Adrenal gland (tissue), 19 donors: ENCODE measurements at places on chromosomes 6 and 20.

GRCh38 chr6:21402368-21402767 is 191.2 kb upstream of the SOX4 start:
- no peaks in the 10 kb centered on the region for H3K27me3 ChIP-seq
- no peak for DNase-seq
- no peak overlapping the region for H3K27ac ChIP-seq
- no peaks in the 10 kb centered on the region for H3K36me3 ChIP-seq

GRCh38 chr6:81002126-81002525 is 750.4 kb downstream of the TENT5A start:
- H3K4me3 ChIP-seq = no peak overlapping the region
- H3K27me3 ChIP-seq = no peaks in the 10 kb centered on the region
- H3K36me3 ChIP-seq = no peaks in the 10 kb centered on the region
- H3K27ac ChIP-seq = no peak overlapping the region

- no peak overlapping the region for H3K27ac ChIP-seq
- H3K4me1 ChIP-seq = no peaks in the 10 kb centered on the region
- H3K27me3 ChIP-seq = no peaks in the 10 kb centered on the region
- H3K4me3 ChIP-seq = no peak overlapping the region
- H3K36me3 ChIP-seq = no peaks in the 10 kb centered on the region
These were observed 19.0 kb downstream of the PACSIN1 start for GRCh38 chr6:34484899-34485298.

DNA sequence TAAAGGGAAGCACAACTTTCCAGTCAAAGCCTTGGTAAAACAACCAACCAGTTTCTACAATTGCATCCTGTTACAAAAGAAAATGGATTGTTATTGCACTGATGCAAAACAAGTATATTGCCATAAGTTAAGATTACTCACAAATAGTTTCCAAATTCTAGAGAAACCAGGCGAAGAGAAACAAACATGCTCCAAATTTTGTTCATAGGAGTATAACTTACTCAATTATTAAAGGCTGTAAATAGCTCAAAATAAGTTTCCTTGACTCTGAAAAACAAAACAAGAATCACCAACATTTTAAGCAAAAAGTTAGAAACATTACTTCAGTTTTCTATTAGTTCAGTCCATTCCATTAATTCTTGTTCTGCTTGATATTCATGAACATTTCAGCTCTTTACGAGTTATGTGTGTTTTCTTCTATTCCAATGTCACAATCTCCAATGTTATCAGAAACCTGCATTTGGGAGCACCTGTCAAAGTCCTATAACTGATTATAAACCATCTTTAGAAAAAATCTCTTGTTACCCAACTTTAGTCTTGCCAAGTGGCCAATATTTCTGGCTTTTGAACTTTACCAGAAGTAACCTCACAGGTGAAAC is 137.9 kb upstream of the THBS2 start:
- no peak overlapping the region for H3K27ac ChIP-seq
- H3K4me3 ChIP-seq = no peak overlapping the region
- no peaks in the 10 kb centered on the region for H3K36me3 ChIP-seq
- H3K27me3 ChIP-seq = no peaks in the 10 kb centered on the region
- DNase-seq = no peak

DNA sequence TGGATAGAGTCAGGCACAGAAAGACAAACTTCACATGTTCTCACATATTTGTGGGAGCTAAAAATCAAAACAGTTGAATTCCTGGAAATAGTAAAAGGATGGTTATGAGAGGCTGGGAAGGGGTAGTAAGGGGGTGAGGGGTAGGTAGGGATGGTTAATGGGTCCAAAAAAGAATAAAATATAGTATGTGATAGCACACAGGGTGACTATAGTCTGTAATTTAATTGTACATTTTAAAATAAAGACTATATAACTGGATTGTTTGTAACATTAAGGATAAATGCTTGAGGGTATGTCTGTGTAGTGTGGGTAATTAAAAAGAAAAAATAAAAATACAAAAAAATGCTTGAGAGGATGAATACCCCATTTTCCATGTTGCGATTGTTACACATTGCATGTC is 9.9 kb downstream of the SRSF6 start:
- H3K27me3 ChIP-seq = no peaks in the 10 kb centered on the region
- H3K27ac ChIP-seq = no peak overlapping the region
- no peak overlapping the region for H3K4me3 ChIP-seq
- H3K4me1 ChIP-seq = no peaks in the 10 kb centered on the region
- H3K36me3 ChIP-seq = peaks cover 41% of the 10 kb centered on the region
- DNase-seq = no peak

GRCh38 chr6:131107151-131107550 is 28.1 kb upstream of the AKAP7 start:
- peaks cover 7% of the 10 kb centered on the region for H3K4me1 ChIP-seq
- H3K27me3 ChIP-seq = no peaks in the 10 kb centered on the region
- no peaks in the 10 kb centered on the region for H3K36me3 ChIP-seq
- no peak for DNase-seq

GRCh38 chr6:38187811-38188590 is 368.5 kb downstream of the ZFAND3 start:
- no peaks in the 10 kb centered on the region for H3K4me1 ChIP-seq
- no peaks in the 10 kb centered on the region for H3K27me3 ChIP-seq
- H3K27ac ChIP-seq = no peak overlapping the region
- no peaks in the 10 kb centered on the region for H3K36me3 ChIP-seq
- no peak for DNase-seq
- no peak overlapping the region for H3K4me3 ChIP-seq

GRCh38 chr6:41709375-41709774 is 26.0 kb downstream of the TFEB start:
- H3K36me3 ChIP-seq = no peaks in the 10 kb centered on the region
- no peak overlapping the region for H3K4me3 ChIP-seq
- no peak overlapping the region for H3K27ac ChIP-seq
- peaks cover 37% of the 10 kb centered on the region for H3K4me1 ChIP-seq
- DNase-seq = no peak
- no peaks in the 10 kb centered on the region for H3K27me3 ChIP-seq

DNA sequence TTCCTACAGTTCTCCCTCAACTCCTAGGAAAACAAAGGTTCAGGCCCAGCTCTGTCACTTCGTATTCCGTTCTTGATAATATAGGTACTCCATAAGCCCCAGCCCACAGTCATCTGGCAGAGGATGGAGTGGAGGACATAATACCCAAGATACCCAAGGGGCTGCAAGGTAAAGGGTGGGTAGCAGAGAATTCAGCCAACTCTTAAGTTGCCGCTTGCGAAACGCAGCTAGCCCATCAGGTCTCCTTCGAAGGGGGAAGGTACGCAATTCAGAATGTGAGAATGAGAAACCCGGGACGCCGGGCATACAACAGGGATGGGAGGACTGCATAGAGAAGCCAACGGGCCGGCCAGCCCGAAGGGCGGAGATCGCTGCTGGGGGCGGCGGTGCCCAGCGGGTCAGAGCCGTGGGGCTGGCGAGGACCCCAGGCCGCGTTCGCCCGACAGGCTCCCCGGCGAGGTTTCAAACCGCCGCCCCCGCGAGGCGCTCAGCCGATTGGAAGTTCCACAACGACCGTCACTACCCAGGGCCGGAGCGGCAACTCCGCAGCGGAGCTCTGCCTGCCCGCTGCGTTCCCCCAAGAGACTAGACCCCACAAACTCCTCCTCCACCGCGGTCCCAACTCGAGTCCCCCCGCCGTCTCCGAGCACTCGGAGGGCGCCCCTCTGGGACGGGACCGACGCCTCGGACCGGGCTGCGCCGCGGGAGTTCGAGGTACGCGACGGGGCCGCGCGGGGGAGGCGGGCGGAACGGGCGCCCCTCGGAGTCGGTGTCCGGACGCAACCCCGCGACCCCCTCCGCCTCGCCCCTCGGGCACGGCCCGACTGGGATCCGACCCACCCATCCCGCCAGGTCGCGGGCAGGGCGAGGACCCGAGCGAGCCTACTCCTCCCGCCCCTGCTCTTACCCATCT is 911 bp downstream of the CDK19 start:
- peaks cover 8% of the 10 kb centered on the region for H3K4me1 ChIP-seq
- H3K36me3 ChIP-seq = no peaks in the 10 kb centered on the region
- DNase-seq = peak; percentile 63
- H3K27ac ChIP-seq = peak overlapping the region; percentile 82
- H3K27me3 ChIP-seq = no peaks in the 10 kb centered on the region

GRCh38 chr6:6411115-6411514 is 90.7 kb upstream of the F13A1 start:
- no peak overlapping the region for H3K27ac ChIP-seq
- H3K4me1 ChIP-seq = no peaks in the 10 kb centered on the region
- DNase-seq = no peak
- H3K4me3 ChIP-seq = no peak overlapping the region

GRCh38 chr6:133698272-133698671 is 190.6 kb upstream of the TCF21 start:
- H3K27me3 ChIP-seq = no peaks in the 10 kb centered on the region
- no peak overlapping the region for H3K27ac ChIP-seq
- no peak overlapping the region for H3K4me3 ChIP-seq
- no peaks in the 10 kb centered on the region for H3K36me3 ChIP-seq

DNA sequence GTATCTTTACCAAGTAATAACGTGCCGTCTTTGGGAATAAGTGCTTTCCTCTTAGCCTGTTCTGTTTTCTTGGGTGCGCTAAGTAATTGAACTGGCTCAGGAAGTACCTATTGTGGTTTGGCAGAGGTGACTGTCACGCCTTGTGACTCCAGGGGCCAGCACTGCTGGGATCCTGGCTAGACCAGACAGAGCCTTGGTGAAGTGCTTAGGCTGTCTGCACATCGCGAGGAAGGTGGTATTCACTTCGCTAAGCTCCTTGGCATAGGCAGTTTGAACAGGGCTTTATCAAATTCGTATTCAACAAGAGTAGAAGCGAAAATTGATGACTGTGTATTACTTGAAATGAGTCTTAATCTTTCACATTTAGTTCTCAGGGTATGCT is 17.6 kb downstream of the PRDM1 start:
- no peak for DNase-seq
- H3K4me1 ChIP-seq = no peaks in the 10 kb centered on the region
- H3K27me3 ChIP-seq = peaks cover 12% of the 10 kb centered on the region
- no peak overlapping the region for H3K4me3 ChIP-seq

- no peaks in the 10 kb centered on the region for H3K36me3 ChIP-seq
- DNase-seq = no peak
- H3K4me1 ChIP-seq = peaks cover 10% of the 10 kb centered on the region
- no peaks in the 10 kb centered on the region for H3K27me3 ChIP-seq
These were observed 339.6 kb upstream of the CITED2 start for GRCh38 chr6:139713900-139714506.

GRCh38 chr20:45969712-45970634 is 2.0 kb downstream of the ZNF335 start:
- no peaks in the 10 kb centered on the region for H3K27me3 ChIP-seq
- H3K36me3 ChIP-seq = peaks cover 45% of the 10 kb centered on the region
- H3K4me1 ChIP-seq = peaks cover 22% of the 10 kb centered on the region
- H3K4me3 ChIP-seq = no peak overlapping the region

- peaks cover 5% of the 10 kb centered on the region for H3K4me1 ChIP-seq
- no peak overlapping the region for H3K4me3 ChIP-seq
- H3K27me3 ChIP-seq = no peaks in the 10 kb centered on the region
- H3K27ac ChIP-seq = no peak overlapping the region
These were observed 48.5 kb upstream of the CCDC167 start for GRCh38 chr6:37548067-37548674.

DNA sequence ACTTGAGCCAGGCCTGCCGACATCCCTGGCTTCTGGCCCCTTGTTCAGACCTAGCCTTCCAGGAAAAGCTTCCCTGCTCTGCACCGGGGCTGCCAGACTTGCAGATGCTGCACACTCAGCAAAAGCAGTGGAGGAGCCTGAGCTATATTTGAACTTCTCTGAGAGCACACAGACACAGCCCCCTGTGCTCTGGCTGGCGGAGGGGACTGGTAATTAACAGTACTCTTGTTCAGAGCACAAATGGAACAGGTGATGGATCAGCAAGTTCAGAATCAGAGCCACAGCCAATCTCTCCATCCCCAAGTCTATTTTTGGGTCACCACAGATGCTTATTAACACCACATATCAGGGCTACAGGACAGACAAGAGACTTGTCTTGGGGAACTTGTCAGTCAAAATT is 27.6 kb upstream of the RIMS4 start:
- no peak overlapping the region for H3K4me3 ChIP-seq
- no peak overlapping the region for H3K27ac ChIP-seq
- H3K36me3 ChIP-seq = no peaks in the 10 kb centered on the region
- DNase-seq = no peak

GRCh38 chr20:53920647-53921245 is 149.6 kb downstream of the BCAS1 start:
- H3K4me3 ChIP-seq = no peak overlapping the region
- no peaks in the 10 kb centered on the region for H3K27me3 ChIP-seq
- peak; percentile 24 for DNase-seq
- no peaks in the 10 kb centered on the region for H3K36me3 ChIP-seq
- H3K4me1 ChIP-seq = peaks cover 9% of the 10 kb centered on the region

- H3K4me1 ChIP-seq = peaks cover 6% of the 10 kb centered on the region
- DNase-seq = peak; percentile 17
- no peak overlapping the region for H3K27ac ChIP-seq
These were observed 56.1 kb upstream of the CCN6 start for GRCh38 chr6:111997853-111998208.

GRCh38 chr6:140784573-140784972 is 1348.2 kb upstream of the GJE1 start:
- H3K27me3 ChIP-seq = no peaks in the 10 kb centered on the region
- H3K27ac ChIP-seq = no peak overlapping the region
- no peaks in the 10 kb centered on the region for H3K4me1 ChIP-seq
- no peak overlapping the region for H3K4me3 ChIP-seq

DNA sequence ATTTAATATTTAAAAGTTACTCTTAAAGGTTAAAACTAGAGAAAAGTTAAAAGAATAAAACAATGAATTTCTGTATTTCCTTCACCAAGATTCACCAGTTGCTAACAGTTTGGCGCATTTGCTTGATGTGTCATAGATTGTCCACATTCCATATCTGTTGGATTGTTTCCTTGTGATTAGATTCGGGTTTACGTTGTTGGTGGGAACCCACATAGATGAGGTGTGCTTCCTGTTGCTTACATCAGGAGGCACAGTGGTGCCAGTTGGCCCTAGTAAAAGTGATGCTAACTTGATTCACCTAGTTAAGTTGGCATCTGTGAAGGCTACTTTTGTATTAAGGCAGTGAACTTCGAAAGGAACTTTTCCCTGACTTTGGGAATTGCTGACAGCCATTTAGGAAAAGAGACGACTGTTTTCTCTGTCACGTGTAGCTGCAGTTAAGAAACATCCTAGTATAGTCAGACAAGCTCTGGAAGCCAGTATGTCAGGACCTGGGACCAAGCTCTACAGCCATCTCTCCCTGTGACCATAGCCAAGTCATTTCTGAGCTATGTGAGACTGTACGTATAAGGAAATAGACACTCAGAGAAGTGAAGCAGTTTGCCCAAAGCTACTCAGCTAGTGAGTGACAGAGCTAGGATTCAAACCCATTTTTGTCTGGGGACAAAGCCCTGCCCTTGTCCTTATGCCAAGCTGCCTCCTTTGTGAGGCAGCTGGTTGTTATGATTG is 49.0 kb downstream of the PPARD start:
- H3K4me1 ChIP-seq = peaks cover 22% of the 10 kb centered on the region
- no peak overlapping the region for H3K27ac ChIP-seq
- DNase-seq = no peak
- H3K4me3 ChIP-seq = no peak overlapping the region
- no peaks in the 10 kb centered on the region for H3K36me3 ChIP-seq

GRCh38 chr20:47346172-47346571 is 10.3 kb downstream of the ZMYND8 start:
- no peaks in the 10 kb centered on the region for H3K27me3 ChIP-seq
- H3K4me3 ChIP-seq = no peak overlapping the region
- no peak for DNase-seq
- H3K4me1 ChIP-seq = peaks cover 35% of the 10 kb centered on the region
- H3K27ac ChIP-seq = no peak overlapping the region
